ENCODE measurements at places on chromosomes 12 and 14.
A peak's percentile ranks its signal among the peaks of the same experiment; 100 is the strongest.

GRCh38 chr12:17334784-17335183 is 728.8 kb upstream of the LMO3 start:
- DNase-seq: no peak

GRCh38 chr14:66038618-66039017 is 447.6 kb upstream of the CCDC196 start:
- DNase-seq: peak; percentile 44

GRCh38 chr14:99755629-99756603 is 37.3 kb upstream of the EML1 start:
- DNase-seq: peak; percentile 96

DNA sequence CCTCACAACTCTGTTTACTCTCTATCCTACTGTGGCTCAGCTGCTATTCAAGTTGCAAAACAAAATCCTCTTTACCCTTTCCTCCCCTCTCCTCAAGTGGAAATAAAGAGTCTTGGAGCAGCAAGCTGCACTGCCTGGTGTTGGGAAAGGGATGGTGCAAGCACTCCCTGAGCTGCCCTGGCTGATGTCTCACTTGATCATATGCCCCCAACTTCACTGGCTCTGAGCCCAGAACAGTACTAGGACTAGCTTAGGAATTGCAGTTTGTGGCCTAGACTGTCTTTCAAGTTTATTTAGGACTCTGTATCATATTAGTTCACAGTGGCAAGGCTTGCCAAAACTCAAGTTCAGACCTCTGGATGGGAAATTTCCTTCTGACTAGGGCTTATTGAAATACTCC is 1683.8 kb upstream of the SEL1L start:
- peak; percentile 64 for DNase-seq

GRCh38 chr12:56104815-56105608 is 653 bp downstream of the PA2G4 start:
- peak; percentile 16 for DNase-seq

DNA sequence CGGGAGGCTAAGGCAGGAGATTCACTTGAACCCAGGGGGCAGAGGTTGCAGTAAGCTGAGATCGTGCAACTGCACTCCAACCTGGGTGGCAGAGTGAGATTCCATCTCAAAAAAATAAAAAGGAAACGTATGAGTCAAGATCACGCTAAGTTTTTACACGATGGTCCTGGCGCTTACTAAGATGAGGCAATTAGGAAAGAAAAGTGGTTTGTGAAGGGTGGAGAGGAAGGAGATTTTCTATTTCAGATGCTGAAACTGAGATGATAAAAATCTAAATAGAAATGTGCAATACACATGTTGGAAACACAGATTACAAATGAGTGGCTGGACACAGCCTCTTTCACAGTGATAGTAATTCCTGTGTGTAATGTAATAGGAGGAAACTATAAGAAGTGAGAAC is 63.2 kb downstream of the KDM5A start:
- no peak for DNase-seq

DNA sequence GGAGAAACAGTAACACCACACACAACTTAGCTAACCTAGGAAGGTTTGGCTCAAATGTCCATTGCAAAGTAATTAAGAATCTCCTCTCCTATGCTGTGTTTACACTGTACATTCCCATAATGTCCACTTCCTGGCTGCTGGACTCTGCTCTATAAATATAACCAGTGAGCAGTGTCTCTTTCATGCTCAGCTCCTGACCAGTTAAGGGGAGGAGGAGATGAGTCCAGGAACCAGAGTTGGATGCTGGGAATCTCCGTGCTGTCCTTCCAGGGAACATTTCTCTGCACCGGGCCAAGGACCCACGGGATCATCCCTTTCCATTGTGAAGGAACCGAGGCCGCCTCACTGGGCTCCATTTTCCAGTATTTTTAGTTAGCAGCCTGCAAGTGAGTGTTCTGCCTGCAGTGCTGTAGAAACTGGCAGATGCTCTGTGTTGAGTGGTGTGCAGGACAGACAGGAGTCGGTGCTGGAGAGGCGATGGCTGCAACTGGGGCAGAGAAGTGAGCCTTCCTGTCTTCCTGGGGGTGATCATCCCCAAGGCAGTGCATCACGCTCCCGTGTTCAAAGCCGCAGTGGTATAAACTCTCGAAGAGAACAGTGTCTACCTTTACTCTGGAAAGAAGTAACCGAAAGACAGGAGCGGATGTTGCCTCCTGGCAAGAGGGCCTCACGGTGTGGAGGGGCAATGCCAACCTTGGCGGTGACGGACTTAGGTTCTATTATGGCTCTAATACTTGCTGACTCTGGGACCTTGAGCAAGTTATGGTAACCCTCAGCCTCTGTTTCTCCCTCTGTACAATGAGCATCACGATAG is 195.5 kb downstream of the CACNA1C start:
- peak; percentile 33 for DNase-seq

DNA sequence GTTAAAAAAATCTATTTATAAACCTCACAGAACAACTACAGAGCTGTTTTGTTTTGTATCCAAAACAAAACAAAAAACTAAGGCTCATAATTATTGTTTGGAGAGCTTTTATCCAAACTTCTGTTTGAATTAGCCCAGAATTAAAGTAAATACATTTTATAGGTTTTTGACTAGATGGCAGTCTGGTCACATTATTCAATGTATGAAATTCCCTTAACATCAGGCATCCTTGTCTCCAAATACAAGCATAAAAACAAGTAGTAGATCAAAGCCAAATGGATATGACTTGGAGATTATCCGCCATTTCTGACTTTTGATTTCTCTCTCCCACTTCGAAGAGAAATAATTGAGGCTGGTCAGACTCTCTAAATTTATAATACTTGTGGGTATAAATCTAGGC is 63.5 kb downstream of the SLC38A1 start:
- peak; percentile 33 for DNase-seq

DNA sequence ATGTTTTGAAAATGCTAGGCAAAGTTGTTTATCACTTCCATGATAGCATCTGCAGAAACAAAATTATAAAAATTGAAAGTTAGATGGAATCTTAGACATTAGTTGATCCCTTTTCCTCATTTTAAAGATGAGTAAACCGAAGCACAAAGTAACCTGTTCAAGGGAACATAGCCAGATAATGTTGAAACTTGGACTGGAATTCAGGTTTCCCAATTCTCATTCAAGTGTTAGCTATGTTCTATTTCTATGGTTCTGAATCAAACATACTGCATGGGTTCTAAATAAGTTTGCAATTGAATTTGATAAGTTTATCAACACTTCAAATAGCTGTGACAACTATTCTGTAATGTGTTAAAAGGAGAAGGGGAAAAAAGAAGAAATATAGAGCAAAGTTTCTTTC is 122.4 kb upstream of the SOX5 start:
- no peak for DNase-seq

- no peak for DNase-seq
Observed at GRCh38 chr12:113465808-113466453, 5.7 kb downstream of the LHX5 start.

GRCh38 chr14:71651228-71651627 is 281.0 kb upstream of the RGS6 start:
- peak; percentile 87 for DNase-seq

DNA sequence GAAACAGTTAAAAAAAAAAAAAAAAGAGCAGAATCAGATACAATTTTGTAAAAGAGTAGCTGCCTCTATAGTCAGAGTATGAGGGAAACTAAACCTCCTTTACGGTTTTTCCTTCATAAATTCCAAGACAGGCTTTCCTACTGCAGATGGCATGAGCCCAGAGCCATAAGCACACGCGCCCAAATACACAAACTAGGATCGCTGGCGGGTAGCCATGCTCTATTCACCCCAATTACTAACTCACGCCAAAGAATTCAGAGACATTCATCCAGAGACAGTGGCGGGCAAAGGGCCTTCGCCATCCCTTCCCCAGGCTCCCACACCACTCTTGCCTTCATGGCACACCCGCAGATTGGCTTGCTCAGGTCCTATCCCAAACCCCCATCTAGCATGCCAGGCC is 48.2 kb downstream of the MOK start:
- no peak for DNase-seq

DNA sequence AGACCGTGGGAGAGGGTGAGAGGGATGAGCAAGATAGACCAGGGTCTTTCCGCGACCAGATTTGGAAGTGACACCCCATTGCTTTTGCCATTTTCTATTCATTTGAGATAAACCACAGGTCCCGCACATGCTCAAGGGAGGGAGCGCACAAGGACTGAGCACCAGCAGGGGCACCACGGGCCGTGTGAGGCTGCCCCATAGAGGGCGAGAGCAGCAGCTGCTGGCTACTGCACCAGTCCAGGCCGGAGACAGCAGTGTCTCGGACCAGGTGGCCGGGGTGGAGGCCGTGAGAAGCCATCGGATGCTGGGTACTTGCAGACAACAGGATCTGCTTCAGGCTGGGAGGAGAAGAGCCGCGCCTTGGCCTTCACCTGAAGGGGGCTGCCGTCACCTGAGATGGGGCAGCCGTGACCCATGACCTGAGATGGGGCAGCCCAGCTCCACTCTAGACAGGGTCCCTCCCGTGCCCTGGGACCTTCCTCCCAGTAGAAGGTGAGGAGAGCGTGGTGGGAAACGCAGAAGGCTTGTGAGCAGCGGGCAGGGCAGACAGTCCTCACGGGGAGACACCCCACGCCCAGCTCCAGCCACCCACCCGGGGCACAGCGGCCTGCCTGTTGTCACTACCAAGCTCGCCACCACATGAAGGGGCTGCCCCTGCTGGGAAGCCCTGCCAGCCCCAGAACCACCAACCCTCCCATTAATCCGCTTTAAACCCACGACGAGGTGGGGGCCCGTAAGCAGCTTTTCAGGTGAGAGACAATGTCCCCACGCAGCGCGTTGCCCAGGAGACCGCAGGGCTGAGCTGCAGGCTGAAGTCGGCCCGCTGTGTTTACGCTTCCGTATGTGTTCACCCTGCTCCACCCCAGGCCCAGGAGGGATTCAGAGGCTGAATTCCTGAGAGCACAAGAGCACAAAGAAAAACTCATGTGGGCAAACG is 61.7 kb upstream of the FBRSL1 start:
- no peak for DNase-seq

DNA sequence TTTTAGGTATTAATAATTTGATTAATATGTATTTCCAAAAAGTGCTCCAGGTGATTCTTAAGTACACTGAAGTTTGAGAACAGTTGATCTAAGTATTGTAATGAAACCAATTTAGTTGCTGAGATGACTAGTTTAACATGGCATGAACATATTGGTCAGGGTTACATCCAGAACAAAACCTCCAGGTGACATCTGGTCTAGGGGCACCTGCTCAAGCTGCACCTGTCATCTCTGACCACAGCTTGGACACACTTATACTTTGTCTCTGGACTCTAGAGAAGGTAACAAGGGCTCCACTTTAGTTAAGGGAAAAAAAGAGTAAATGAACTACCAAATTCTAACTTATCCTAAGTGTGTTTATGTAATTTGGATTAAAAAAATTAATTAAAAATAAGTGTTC is 8.1 kb downstream of the ARID2 start:
- no peak for DNase-seq

DNA sequence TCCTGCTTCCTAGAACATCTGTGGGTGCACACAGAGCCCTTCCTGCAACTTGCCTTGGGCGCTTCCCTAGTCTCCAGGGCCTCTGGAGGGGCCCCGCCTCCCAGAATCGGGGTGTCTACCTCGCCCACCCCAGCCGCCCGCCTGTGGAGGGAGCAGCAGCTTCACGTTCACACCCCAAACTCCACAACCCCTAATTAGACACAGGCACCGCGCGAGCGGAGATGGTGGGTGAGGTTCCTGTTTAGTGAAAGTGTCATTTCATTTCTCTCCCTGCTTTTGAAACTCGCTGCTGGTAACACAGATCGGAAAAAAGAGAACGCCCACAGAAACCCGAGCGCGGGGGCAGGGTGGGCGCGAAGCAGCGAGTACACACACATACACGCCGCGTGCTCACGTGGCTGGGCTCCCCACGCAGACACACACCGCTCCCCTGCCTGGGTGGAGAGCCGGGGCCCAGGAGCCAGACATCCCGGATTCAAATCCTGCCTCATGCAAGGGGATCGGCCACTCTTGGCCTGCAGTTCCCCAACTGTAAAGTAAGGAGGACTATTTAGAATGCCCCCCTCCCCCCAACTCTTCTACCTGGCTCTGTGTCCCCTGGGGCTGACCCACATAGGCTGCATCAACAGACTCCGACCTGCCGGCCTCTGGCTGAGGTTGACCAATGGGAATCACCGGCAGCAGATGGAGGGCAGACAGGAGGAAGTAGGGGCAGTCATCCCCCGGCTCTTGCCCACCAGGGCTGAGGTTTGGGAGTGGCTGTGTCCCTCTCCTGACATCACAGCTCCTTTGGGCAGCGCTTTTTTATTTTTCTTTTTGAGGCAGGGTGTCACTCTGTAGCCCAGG is 79.2 kb upstream of the NCOR2 start:
- no peak for DNase-seq

DNA sequence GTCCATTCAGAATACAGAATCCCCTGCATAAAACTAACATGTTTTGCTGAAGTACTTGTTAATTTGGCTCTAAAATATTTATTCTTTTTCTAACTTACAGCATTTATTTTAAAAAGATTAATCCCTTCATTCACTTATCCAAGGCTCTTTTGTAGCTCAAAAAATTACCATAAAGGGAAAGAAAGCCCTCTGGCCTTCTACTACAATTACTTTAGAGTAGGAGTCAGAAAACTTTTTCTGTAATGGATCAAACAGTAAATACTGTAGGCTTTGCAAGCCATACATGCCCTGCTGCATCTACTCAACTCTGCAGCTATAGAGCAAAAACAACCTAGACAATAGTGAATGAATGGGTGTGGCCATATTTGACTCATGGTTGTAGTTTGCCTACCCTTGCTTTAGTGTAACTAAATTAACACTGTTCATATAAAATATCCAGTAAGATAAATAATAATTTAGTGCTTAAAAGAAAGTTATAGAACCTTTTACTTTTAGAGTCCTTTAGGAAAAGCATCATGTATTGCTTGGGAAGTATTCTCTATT is 74.2 kb upstream of the ZFP36L1 start:
- DNase-seq: no peak

- peak; percentile 75 for DNase-seq
Observed at GRCh38 chr12:53344824-53345485, 8.8 kb upstream of the SP7 start.

DNA sequence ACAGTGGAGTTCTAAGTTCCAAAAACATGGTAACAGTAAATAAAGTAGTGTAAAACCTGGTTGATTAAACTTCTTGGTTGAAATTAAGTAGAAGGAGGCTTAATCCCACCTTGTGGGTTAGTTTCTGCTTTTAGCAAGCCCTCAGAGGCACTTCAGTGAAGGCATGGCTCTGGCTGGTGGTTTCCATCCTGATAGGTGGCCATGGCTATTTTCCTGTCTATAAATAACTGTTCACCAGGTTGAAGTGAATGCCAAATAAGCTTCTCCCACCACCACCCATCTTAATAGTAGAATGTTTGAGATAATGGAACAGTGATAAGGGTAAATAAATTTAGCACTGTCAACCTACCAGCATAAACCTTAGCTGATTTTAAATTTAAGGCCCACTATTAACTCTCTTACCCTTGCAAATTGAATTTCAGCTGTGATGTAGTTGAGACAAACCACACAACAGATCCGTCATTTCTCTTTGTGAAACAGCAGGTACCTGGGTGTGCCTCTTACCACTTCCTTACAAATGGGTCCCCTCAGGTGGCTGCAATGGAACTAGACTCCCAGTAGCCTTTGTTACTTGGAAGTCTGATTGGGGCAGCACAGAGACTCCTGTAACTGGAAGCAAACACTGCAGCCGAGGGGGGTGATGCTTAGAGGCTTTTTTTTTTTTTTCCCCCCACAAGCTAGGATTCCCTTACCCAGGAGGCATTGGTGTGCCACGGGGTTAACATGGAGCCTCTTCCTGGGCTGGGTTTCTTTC is 41.4 kb downstream of the DAAM1 start:
- DNase-seq: no peak
